ENCODE measurements at places on chromosomes 1 and 21.

DNA sequence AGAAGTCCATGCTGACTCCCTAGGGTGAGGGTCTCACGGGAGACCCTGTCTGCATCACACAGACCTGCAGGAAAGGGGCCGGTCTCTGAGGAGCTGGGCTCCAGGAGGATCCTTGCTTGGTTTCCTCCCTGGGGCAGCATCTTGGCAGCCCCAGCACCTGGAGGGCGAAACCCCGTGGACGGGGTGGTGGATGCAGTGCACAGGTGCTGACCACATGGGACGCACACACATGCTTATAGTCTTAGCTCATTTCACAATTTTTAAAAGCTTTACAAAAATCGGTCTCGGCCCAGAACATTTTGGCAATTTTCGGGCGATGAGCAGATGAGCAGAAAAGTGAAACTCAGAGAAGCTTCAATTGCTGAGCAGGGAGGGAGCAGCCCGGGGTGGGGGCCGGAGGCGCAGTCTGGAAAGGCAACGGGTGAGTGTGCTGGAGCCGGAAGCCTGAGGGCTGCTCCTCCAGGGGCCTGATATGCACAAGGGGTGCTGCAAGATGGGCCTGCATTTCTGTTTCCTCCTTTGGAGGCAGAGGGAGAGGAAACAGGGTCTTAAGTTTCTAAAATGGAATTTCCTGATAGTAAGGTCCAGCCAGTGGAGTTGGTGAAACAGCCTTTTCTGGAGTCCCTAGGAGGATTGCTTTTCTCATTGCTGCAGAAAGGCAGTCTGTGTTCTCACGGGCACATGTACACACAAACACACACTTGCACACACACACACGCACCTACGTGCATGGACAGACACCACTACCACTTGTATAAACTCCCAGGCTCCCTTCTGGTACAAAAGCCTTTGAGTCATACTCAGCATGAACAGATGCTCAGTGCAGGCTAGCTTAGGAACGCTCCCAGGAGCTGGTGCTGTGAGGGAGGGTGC, 60.6 kb downstream of the SCCPDH start:
- DNase-seq: no peak

DNA sequence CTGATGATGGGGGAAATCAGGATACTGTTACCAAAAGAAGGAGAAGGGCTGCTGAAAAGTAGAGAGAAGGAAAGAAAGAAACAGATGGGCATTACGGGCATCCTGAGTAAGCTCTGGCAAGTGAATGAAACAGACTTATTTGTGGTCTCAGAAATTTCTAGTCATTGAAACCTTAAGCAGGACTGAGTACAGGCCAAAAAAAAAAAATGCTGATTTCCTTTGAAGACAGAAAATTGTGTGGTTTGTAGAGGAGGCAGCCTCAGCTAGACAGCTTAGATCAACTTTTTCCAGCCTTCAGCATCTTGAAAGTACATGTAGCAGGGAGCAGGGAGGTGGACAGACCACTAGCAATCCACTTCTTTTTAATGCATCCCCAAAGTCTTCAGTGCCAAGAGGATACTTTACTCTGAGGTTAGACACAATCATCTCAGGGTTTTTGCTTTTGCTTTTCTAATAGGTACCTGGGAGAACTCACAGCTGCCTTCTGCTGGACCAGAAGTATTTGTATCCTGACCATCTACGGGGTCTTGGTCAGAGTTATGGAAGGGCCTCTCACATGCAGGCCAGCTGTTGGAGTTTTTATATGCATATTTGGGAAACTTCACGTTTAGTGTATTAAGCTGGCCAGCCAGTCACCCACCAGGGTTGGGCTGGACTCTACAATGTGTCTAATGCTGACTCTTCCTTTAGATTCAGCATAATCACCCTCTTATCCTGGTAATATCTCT, 10.6 kb upstream of the CAPZB start:
- DNase-seq: no peak

DNA sequence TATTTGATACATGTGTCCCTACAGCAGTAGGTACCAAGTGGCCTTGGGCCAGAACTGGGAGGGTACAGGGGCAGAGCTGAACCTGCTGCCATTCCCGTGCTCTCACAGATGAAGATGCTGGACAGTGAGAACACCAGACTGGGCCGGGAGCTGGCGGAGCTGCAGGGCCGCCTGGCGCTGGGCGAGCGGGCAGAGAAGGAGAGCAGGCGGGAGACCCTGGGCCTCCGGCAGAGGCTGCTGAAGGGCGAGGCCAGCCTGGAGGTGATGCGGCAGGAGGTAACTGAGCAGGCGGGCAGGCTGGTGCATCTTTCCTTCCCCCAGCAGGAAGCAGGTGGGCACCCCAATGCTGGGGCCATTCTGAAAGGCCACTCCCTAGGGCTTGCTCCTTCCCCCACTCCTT, 21.9 kb downstream of the MFAP2 start:
- DNase-seq: no peak

GRCh38 chr1:69167876-69168275, 399.8 kb upstream of the LRRC7 start:
- no peak for DNase-seq

DNA sequence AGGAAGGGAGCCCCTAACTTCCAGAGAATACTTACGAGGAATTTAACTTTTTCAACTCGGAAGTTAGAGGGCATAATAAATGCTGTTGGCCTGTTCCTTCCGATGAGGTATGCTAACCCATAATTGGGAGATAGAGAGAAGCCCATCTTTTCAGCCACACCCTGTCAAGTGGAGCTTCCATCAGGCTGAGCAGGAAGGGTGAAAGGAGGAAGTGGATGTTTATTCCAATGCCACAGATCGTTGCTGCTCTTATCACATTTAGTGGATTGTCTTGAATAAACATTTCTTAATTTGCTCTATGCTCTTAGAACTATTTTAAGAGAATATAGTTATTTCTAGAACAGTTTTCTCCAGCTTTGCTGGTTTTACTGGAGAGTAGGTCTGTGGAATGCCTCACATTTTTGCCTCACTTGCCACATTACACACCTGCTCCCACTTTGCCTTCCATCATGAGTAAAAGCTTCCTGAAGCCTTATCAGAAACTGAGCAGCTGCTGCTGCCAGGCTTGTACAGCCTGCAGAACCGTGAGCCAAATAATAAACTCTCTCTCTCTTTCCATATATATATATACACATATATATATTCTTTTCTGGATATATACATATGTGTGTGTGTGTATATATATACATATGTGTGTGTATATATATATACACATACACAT, 60.0 kb upstream of the RGS21 start:
- no peak for DNase-seq

GRCh38 chr1:119794230-119794875, 16.9 kb downstream of the REG4 start:
- no peak for DNase-seq

- peak; percentile 46 for DNase-seq
Measured at GRCh38 chr1:29849038-29849750, 612.9 kb downstream of the PTPRU start.

GRCh38 chr1:162357681-162358266, 18.9 kb downstream of the SPATA46 start:
- peak; percentile 56 for DNase-seq

DNA sequence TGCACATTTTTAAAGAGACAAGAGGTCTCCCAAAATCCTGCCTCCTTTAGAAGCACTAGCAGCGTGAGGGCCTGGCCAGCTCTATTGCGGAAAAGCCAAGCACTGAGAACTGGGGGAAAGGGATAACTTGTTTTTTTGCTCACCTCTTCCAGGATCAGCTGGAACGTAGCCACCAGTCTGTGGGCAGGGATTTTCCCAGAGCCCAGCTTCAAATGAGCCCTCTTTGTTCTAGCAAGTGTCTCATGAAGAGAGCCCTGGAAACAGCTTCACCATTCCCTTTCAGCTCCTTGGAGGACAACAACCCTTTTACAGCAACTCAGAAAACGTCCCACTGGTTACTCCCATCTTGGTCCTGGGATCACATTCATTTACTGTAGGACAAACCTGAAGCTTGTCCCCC, 195.4 kb downstream of the LMX1A start:
- no peak for DNase-seq

DNA sequence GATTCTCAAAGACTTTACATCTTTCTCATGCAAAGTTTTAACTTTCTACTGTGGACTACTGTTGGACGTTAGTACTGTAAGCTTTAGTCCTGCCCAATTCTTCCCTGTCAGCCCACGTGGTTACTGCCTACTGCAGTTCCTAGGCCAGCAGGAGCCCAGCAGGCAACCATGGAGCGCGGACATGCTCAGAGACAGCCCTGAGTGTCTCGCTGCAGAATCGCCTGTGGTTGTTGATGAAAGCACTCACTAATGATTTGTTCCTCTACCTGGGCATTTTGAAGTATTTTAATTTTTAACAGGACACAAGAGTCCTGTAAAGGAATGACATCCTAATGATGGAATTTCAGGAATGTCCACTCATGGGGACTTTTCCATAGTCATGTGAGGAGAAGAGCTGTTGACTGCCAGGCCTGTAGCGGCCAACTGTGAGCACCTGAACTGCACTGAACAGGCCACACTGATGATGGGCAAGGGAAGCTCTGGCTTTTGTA, 44.1 kb downstream of the PGBD5 start:
- DNase-seq: no peak

DNA sequence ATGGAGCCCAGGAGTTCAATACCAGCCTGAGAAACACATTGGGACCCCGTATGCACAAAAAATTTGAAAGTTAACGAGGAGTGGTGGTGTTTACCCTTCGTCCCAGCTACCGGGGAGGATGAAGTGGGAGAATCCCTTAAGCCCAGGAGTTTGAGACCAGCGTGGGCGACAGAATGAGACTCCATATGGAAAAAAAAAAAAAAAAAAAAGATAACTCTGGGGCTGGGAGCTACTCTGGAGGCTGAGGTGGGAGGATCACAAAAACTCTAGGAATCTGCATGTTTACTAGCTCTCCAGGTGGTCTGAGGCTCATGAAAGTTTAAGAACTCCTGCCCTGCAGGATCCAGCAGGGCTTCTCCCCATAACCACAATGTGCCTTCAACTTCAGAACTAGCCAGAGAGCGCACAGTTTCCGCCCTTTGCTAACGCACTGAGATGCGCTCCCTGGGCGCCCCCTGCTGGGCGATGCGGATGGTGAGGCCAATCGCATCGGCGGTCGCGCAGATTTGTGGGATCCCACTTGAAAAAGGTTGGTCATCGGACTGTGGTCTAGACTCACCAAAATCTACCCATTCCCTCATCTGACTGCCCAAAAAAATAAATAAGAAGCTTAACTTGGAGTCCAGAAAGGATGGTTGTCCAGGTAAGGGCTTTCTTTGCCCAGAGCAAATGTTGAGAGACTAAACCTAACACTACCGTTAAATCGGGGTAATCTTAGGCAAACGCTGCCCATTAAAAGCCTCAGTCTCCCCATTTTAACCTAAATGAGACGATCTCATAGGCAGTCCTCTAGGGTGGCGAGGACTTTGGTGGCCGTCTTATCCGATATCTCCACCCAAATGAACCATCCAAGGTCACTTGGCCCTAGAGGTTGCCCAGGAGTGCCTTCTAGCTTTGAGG, 8.8 kb downstream of the ZNF683 start:
- DNase-seq: peak; percentile 90

DNA sequence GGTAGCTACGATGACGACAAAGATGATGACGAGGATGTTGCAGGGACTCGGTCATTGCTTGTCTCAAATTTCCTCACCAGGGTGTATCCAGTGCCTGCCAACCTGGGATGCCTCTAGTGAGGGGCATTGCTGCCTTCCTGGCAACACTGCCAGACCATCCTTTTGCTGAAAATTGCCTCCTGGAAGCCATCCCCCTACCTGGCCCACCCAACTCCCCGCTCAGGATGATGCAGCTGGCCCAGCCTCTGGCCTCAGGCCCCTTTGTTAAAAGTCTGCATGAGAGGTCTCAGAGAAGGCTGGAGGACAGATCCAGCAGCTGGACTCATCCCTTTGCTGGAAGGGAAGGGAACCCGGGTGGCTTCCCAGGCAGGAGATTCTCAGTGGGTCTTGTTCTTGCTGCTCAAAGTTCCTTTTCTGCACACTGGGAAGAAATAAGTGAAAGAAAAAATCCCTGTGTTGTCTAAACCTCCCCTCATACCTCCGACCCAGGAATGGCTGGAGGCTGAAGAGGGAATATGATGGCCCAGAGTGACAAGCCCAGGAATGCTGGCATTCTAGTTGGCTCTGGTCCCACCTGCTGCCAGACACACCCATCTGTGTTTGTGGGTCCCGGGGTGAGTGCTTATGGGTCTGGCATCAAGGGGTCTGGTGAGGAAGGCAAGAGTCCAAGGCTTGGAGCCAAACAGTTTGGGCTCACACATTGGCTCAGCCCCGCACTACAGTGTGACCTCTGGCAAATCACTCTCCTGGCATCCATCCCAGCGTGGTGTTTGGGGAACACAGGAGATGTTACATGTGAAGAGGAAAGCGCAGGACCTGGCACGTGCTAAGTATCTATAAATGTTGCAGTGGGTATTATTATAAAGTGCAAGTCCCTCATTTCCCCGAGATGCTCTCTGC, 6.7 kb upstream of the FNDC5 start:
- peak; percentile 17 for DNase-seq

- no peak for DNase-seq
Measured at GRCh38 chr1:94658221-94658620, 116.7 kb upstream of the F3 start.

DNA sequence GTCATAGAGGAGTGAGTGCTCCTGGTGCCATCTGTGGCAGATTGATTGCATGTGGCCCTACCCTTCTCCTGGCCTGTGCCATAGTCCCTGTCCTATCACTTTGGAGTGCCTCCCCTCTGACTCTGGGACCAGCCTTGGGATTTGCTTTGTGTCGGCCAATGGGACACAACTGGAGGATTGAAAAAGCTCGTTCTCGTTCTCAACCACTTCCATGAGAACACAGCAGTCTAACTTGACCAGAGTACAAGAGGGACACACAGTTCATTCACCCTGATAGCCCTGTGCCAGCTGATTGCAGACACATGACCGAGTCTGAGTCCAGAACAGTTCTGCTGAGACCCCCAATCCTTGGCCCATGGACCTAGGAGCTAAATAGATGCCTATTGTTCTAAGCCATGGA, 47.8 kb downstream of the C1orf198 start:
- DNase-seq: no peak

DNA sequence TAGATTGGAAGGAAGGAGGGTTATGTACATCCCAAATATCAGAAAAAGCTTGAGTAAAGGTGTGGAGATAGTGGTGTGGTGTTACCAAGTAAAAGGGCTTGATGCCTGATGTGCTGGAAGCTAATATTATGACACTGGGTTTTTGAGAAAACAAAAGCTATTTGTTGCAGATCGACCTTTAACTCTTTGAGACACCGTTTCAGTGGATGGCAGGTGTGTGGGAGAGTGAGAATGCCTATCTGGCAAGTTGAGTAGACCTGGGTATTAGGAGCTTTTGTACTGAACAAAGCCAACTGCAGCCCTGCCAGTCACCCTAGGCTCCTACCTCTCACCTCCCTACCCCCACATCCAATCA, 1.4 kb downstream of the MMACHC start:
- DNase-seq: no peak

- DNase-seq: no peak
Measured at GRCh38 chr1:205715628-205716027, 34.4 kb downstream of the NUCKS1 start.

GRCh38 chr21:35976929-35977328, 83.4 kb downstream of the SETD4 start:
- no peak for DNase-seq
